ENCODE measurements at places on chromosomes 7 and 10.

- DNase-seq, result no peak
Measured at GRCh38 chr7:96016056-96016586, 243.8 kb downstream of the DYNC1I1 start.

- DNase-seq, result no peak
Measured at GRCh38 chr7:36565792-36566356, 158.4 kb downstream of the AOAH start.

DNA sequence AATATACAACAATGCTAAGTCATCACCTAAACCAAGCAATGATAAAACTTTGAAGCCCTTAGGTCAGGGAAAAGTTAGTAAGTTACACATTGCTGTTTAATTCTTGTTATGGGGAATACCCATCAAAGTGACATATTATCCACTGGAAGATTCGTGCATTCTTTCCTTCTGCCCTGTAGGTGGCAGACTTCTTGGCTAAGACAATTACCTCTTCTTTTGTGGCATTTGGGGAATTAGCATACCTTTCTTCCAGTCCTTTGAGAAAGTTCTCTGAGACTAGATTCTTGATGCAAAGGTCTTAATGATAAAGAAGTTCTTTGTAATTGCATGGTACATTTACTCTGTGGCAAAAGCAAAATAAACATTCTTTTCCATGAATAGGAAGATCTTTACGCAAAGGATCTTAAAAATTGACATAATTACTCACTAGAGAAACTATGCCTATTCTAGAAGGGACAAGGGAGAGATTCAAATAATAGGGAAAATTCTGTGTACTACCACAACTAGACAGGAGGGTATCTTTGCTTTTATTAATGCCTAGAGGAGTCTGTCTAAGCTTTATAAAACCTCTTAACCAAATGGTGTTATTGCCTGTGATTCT lies 395.9 kb downstream of the GRM8 start:
- no peak for DNase-seq

GRCh38 chr7:2754086-2754485 lies 66.1 kb downstream of the AMZ1 start:
- no peak for DNase-seq
